Activated effector memory CD4-positive, alpha-beta T cell treated with Interleukin-2 at 50 U/mL for 16 hours (primary cell): ENCODE measurements at places on chromosomes 13 and 19.

- no peak for DNase-seq
Observed at GRCh38 chr19:35116072-35116801, 614 bp downstream of the FXYD3 start.

DNA sequence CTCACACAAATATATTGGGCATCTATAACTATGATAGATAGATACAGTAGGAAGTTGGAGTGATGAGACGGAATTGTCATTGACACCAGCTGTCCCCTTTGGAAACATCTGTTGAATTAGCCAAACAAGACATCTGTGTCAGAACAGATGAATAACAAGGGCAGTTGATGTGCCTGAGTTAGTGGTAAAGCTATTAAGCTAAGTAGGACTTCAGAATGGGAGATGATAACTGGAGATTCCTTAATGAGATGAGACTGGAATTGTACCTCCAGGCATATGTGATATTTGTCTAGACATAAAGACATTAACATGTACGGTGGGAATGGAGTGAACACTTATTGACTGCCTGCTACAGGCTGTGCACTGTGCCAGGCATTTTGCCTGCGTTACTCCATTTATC lies 78.7 kb downstream of the MBNL2 start:
- no peak for DNase-seq

DNA sequence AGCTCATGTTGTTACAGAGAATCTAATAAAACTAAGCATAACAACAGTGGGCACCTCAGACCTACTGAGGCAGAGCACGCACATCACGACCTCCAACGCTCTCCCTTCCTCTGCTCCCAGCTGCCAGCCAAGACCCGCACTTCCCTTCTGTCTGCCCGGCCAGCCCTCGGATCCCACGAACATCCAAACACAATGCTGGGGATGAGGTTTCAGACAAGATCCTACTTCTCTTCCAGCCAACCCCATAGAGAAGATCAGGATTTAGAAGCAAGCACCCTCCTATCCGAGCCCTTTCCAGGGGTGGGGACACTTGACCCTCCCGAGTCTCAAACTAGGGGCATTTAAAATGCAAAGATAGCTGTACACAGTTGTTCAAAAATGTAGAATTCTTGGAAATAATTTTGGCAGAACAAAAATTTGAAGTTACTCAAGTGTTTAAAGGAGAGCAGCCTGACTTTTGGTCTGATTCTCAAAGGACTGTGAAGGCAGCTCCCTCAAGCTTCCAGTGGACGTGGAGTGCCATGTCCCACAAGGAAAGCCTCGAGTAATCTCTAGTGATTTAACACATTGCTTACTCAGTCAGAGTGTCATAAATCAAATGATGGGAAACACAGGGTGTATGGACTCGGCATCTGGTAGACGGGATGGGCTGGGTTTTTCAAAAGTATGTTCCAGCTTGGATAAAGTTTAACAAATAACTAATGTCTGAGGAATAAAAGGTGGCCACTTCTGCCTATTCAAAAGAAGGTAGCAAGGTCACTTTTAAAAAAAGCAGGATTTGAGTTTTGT lies 32.8 kb downstream of the ANKRD10 start:
- DNase-seq: no peak

- DNase-seq: peak; percentile 78
Observed at GRCh38 chr13:46552889-46553520, at the start of gene LRCH1. Gene LRCH1 (plus strand): TSS chr13:46553170. CDS start chr13:46553397, 227 bp downstream.

DNA sequence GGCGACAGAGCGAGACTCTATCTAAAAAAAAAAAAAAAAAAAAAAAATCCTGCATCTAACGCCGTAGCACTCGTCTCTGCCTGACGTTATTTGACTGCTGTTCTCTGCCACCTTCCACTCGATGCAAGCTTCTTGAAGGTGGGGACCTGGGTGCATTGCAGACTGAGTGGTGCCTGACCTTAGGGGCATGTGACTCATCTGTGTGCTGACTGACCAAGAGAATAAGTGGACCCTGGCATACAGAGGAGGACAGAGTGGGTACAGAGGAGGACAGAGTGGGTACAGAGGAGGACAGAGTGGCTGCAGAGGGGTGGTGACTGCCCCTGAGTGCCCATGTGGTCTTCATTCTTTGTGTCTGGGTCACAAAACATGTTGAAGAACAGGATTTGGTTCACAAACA lies 7.6 kb downstream of the WTIP start:
- DNase-seq: no peak

DNA sequence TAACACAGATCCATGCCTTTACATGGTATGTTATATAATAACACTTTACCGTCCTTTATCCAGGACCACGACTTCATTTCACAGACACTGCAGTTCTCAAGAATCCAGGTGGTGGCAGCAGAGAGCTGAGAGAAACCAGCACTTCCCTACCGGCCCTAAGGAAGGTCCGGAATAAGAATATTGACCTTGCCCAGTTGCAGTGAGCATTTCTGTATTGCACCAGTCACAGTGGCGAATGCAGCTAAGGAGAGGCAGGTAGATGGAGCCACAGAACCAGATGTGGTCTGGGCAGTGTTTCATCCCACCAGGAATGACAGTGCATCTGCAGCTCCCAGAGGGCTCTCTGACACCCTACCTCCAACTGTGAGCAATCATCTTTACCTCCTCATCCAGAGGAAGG lies 44.6 kb downstream of the ZNF787 start:
- DNase-seq: no peak

- no peak for DNase-seq
Observed at GRCh38 chr13:45226024-45226423, 25.2 kb upstream of the KCTD4 start.

- no peak for DNase-seq
Observed at GRCh38 chr19:10730932-10731331, 13.1 kb downstream of the DNM2 start.

DNA sequence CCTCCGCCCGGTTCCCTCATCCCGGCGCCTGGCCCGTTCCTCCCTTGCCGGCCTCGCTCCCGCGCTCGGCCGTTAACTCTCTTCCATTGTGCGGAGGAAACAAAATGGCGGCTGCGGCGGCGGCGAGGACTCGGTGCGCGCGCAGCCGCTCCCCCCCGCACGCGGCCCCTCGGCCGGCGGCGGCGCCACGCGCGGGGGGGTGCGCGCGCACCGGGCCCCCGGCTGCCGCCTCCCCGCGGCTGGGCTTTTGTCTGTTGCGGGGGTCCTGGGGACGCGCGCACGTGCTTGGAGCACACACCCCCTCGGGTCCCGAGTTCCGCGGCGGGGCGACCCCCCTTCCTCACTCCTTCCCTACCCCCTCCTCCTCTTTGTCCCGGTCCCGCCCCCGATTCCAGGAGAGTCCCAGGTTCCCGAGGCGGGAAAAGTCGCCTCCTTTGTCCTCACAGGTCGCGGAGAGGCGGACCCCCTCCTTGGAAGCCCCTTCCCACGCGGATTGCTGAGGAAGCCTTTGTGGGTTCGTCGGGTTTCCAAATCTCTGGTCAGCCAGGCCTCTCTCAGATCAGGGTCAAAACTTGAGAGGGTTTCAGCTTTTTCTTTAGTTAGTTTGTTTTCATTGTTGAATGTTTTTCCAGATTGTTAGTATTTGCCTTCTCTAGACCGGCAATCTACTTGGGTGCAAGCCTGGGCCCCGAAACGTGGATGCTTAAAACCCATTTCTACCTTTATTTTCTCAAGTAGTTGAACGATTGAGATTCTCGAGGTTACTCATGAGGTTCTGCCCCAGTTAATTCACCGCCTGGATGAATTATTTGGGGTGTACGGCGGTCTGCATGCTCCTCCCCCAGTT lies 687 bp downstream of the ILF3 start:
- peak; percentile 57 for DNase-seq

DNA sequence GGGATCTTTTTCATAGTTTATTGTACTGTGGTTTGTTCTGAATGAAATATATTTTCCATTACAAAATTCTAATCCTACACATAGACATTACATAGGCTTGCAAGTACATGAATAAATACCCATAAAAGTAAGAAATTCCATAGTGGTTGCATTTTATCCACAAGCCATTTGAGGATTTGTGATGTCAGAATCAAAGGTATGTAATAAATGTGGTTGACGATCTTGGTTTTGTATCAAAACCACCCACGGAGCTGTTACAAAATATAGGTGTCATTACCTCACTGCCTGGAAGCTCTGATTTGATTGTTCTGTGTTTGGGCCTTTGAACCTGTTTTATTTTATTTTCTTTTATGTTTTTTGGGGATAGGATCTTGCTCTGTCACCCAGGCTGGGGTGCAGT lies 125.1 kb downstream of the NALCN start:
- DNase-seq: no peak

- peak; percentile 9 for DNase-seq
Observed at GRCh38 chr13:97344265-97345175, 89.4 kb upstream of the RAP2A start.

DNA sequence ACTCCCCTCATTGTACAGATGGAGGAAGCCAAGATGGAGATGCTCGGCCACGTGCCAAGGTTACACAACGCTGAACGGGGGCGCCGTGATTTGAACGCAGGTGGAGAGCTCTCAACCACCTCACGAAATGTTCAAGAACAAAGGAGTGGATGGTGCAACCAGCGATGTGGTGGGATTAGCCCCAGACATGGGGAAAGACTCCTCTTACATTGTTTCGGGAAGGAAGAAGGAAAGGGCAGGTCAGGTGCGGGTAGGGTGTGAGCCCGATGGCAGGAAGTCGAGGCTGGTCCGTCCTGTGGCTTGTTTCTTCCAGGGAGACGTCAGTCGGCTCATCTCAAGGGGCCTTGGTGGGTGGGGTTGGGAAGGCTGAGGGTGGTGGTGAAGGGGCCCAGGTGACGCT lies 7.1 kb upstream of the KLK14 start:
- no peak for DNase-seq

GRCh38 chr13:114015111-114015968 lies 41.5 kb upstream of the C13orf46 start:
- DNase-seq: no peak

- no peak for DNase-seq
Observed at GRCh38 chr19:55289117-55289796, 5.5 kb downstream of the BRSK1 start.

DNA sequence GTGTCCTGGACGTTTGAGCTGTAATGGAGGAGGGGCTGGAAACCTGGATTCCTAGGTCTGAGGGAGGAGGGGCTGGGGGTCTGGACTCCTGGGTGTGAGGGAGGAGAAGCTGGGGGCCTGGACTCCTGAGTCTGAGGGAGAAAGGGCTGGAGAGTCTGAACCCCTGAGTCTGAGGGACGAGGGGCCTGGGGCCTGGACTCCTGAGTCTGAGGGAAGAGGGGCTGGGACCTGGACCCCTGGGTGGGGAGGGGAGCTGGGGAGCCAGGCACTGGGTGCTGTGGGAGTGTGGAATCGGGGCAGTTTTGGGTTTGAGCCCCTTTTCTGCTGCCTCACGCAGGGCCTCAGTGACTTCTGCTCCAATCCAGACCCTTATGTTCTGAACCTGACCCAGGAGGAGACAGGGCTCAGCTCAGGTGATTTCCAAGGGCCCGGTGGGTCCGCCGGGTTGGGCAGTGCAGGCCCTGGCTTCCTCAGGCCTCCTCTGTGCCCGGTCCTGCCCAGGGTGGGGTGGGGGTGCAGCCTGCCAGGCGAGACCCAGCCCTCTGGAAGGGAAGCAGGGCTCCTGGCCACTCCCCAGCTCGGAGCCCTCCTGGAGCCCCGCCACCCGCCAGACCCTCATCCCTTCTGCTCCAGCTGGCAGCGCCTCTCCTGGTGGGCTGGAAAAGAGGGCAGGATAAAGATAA lies 14.4 kb downstream of the TTYH1 start:
- no peak for DNase-seq

DNA sequence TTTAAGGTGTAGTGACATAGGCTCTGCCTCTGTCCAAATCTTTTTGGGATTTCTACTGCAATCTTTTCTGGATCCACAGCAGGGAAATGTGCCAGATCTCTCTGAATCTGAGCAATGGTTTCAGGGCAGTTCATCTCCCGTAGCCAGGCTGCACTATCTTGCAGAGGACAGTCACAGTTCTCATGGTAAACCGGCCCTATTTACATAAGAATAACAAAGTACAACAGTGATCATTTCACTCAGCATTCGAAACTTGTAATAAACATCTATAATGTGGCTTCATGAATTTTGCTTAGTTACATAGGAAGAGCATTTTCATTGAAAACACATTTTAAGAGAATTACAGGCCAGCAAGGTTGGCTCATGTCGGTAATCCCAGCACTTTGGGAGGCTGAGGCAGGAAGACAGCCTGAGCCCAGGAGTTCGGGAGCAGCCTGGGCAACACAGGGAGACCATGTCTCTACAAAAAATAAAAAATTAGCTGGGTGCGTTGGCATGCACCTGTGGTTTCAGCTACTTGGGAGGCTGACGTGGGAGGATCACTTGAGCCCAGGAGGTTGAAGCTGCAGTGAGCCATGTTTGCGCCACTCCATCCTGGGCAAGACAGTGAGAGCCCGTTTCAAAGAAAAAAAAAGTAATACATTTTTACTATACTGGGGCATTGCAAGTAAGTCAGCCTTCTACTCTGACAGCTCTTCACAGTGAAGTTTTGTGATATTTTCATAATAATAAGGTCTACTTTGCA lies 5.0 kb downstream of the POGLUT2 start:
- DNase-seq: no peak

GRCh38 chr13:87287721-87288120 lies 383.4 kb upstream of the SLITRK5 start:
- DNase-seq: no peak

DNA sequence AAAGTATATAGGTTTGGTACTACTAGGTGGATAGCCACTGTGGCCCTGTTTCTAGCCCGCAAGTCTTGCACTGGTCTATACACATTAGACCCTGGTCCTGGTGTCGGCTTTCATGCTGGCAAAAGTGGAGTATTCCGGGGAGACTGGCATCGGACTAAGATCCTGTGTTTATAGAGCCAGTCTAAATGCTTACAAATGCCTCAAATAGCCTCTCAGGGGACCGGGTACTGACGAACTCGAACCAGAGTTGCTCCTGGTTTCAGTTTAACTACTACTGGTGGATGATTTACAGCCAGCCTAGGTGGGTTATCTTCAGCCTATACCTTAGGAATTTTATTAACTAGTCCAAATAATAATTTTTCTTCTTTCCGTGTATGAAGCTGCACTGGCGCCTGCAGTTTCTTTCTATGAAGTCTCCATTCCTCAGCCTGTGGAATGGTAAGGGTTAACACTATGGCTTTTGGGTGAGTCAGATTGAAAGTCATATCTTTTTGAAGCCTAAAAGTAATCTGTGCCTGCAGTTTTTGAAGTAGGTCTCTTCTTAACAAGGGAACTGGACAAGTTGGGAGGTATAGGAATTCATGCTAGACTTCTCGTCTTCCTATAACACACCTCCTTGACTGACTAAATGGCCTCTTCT lies 51.3 kb downstream of the OR10H4 start:
- no peak for DNase-seq

DNA sequence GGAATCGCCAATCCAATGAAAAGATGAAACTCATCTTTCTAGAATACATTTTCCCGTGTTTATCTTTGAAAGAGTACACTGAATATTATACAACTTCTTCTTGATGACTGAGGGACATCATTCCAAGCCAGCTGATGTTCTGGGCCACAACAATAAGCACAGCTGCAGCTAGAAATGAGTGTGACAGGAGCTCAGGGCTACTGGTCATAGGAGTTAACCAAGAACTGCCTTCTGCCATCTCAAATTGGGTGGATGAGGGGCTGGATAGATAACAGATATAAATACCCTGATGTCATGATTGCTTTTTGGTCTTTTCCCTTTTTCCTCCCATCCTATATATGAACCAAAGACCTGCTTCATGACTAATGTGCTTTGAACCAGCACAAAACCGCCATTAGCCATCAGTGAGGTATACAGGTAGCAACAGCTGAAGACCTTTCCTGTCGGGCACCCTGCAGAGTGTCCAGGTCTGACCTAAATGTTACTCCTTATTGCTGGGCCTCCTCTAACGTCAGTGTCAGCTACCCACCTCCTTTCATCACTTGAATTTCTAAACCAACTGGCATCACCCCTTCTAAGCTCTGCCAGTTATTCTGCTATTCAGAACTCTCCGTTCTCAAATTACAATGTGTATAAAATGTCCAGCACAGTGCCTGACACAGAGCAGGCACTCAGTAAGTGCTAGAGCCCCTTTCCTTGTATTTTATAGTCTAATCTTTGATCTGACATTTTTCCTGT lies 178.2 kb downstream of the ENOX1 start:
- no peak for DNase-seq
